NCI-H2081 (cell line): ENCODE measurements at places on chromosomes 2 and 18.

GRCh38 chr2:32711219-32711618 is 83.4 kb downstream of the TTC27 start:
- no peak for DNase-seq

DNA sequence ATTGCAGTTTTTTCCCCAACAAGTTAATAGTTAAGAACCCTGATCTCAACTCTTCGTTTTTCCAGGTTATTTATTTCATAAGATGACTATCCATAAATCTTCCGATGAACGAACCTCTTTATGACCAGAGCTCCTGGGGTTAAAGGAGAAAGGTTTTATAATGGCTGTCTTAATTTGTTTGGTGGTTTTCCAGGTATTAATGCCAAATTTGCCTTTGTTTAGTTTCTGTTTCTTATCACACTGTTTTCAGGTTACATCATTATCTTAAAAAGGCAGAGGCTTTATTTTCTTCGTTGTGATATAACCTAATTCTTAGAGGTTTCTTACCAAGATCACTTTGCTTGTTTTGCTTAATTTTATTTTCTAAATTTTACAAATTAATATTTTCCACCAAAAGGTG is 10.1 kb downstream of the ZNF638 start:
- no peak for DNase-seq

DNA sequence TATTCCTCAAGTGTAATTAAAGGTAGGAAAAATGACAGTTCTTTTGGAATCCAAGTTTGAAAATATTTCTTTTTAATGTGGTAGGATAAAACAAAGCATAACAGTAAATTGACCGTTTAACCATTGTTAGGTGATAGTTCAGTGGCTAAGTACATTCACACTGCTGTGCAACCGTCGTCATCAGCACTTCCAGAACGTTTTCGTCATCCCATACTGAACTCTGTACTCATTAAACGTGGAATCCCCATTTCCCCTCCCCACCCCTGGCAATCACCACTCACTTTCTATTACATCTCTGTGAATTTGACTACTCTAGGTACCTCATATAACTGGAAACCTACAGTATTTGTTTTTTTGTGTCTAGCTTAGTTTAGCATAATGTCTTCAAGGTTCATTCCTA is 32.9 kb upstream of the FZD5 start:
- no peak for DNase-seq

GRCh38 chr2:104023765-104024164 is 830.1 kb upstream of the POU3F3 start:
- DNase-seq: no peak

GRCh38 chr18:49841236-49842217 is 28.2 kb upstream of the ACAA2 start:
- no peak for DNase-seq

GRCh38 chr2:18800240-18800971 is 211.0 kb upstream of the NT5C1B start:
- DNase-seq: no peak

- DNase-seq: no peak
Observed at GRCh38 chr2:157894694-157895435, 18.7 kb upstream of the ACVR1 start.

GRCh38 chr2:96884299-96885094 is 14.6 kb upstream of the SEMA4C start:
- no peak for DNase-seq
